ENCODE measurements at places on chromosomes 2 and 18. TPM values are rescaled to one million over a fixed set of nuclear protein-coding genes. Genes with fewer than 3 reads are reported as not detected.

CNRIP1 gene
- 37.7 TPM for total RNA-seq

KANSL1L gene
- total RNA-seq = 39.6 TPM

GPR35 gene
- total RNA-seq = not detected

ZAP70 gene
- 2.7 TPM for total RNA-seq

SAG gene
- total RNA-seq = not detected

DNAJC27 gene
- total RNA-seq = 3.6 TPM

CPO gene
- not detected for total RNA-seq
